ENCODE measurements at places on chromosomes 2 and 18.

DNA sequence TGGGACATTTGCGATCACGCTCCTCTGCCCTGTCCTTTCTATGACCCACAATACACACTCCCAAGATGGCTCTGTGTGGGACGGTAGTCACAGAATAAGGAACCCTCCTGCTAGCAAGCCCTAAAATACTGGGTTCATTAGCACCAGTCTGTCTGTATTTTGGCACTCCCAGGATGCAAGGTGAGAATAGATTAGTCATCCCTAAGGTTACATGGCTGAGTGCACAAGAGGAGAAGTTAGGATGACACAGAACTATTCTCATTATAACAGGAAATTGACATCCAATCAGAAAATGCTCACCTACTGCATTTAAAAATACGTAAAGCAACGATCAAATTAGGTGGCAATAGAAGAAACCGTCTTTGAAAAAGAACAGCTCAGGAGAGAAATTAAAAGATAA lies 590.2 kb downstream of the EPHA4 start:
- no peak for DNase-seq

GRCh38 chr2:160689441-160689840 lies 195.8 kb upstream of the RBMS1 start:
- no peak for DNase-seq

DNA sequence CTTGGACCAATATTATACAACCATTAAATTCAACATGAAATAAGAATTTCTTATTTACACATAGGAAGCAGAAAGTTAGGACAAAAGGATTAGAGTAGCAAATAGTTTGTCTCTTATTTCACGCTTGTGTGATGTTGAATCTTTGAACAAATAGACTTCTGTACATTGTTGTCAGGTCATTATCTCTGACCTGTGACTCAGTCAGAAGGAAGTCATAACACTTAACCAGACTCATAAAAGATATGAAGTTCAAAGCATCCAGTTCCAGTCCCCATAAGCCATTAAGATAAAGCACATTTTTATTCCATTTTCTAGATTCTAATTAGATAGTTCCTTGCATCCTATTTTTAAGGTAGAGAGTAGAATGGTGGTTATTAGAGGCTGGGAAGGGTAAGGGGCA lies 130.8 kb downstream of the UPP2 start:
- no peak for DNase-seq

DNA sequence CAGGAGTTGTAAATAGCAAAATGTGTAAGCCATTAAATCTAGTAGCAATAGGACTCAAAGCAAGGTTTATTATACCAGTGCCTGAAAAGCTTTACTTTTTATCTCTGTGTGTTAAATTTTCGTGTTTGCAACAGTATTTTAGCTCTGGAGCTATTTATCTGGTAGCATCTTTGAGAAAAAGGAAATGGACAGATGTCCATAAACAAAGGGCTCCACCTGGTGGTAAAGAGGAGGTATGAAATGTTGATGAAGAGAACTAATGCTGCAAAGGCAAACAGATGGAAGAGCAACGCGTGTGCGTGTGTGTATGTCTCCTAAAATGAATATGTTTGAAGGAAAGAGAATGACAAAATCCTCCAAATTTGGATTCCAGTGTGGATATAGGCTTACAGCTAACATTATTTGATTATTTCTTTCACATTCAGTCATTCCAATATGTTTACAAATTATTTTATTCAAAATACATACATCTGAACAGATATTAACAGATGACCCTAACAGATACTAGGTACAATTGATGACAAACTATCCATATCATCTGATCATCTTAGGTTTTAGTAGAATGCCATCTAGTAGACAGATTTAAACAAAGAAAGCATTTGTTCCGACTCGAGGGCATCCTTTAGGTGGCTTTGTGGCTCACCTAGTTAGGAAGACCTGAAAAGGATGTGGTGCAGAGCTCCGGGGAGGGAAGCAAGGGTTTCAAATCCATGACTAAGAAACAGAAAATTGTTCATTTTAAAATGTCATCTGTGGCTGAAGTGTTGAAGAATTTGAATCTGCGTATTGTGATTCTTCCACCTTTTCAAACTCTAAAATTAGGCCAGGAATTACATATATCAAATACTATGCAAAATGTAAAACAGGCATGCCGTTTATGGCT lies 383.3 kb downstream of the MTX2 start:
- no peak for DNase-seq

- DNase-seq = no peak
Measured at GRCh38 chr2:183998041-183998796, 600.1 kb upstream of the ZNF804A start.

- DNase-seq = no peak
Measured at GRCh38 chr2:23824777-23825212, 102.1 kb downstream of the ATAD2B start.

GRCh38 chr2:147888680-147889079 lies 43.9 kb downstream of the ACVR2A start:
- no peak for DNase-seq

DNA sequence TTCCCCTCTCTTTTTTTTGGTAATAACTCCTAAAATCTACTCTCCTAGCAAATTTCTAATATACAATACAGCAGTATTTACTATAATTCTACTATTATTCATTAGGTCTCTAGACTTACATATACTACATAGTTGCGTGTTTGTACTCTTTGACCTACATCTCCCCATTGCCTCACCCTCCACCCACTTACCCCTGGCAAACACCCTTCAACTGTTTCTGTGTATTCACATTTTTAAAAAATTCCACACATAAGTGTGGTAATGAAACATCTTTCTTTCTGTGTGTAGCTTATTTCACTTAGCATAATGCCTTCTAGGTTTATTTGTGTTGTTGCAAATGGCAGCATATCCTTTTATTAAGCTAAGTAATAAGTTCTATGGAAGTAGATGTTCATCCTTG lies 336.0 kb downstream of the CCDC85A start:
- no peak for DNase-seq

GRCh38 chr18:58470292-58470691 lies 158.6 kb downstream of the ALPK2 start:
- no peak for DNase-seq
